ENCODE measurements at places on chromosomes 12 and 14.

- no peak for DNase-seq
These were observed 113.2 kb upstream of the MED13L start for GRCh38 chr12:116390401-116391335.

GRCh38 chr14:87994974-87995373 lies 2.0 kb upstream of the GALC start:
- DNase-seq: no peak

DNA sequence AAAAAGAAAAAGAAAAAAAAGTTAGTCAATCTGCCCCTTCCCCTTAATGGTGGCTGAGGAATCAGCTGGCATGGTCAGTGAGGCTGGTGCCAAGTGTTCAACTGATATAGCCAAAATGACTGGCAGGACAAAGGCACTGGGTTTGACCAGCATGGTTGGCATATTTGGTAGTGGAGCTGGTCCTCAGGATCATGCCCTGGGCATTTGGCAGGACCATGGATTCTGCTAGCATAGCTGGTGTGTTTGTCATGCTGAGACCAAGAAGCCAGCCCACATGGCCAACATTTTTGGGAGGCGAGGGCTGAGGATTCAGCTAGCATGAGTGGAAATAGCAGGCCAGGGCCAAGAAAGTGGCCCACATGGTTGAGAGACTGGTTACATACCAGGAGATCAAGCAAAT lies 136.5 kb downstream of the FBXL14 start:
- DNase-seq: no peak

DNA sequence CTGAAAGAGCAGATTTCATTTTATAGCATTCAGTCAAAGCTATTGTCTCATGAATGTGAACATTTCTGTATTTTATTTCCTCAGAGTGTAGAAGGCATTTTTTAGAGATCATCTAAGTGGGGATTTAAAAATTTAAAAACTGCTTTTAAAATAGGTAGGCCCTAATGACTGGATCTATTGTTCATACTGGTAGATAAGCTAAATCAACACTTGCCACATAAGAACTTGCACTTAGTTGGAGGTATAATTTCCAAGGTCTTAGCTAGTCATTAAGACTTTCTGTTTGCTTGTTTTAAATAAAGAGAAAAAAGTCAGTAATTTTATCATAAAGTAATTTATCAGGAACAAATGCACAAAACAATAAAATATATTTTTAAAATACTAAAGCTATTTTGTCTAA lies 75.2 kb upstream of the LMO3 start:
- no peak for DNase-seq

- no peak for DNase-seq
These were observed 12.6 kb downstream of the C12orf43 start for GRCh38 chr12:121003650-121004049.

- DNase-seq: no peak
These were observed 89.7 kb upstream of the MYL2 start for GRCh38 chr12:111010061-111010460.

DNA sequence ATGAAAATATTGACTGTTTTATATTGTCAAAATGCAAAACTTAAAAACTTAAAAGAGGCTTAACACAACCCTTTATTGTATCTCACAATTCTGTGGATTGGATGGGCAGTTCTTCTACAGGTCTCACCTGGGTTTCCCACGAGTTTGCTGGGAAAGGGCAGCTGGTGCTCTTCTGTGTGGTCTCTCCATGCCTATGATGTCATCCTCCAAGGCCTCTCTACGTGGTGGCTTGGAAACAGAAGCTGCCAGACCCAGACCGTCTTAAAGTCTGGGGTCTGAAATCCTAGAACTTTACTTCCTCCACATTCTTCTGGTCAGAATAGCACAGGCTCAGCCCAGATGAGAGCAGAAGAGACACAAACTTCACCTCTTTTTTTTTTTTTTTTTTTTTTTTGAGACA lies 36.5 kb upstream of the KICS2 start:
- DNase-seq: no peak

GRCh38 chr14:47346849-47347248 lies 328.6 kb downstream of the MDGA2 start:
- no peak for DNase-seq

- DNase-seq: no peak
These were observed 5.6 kb downstream of the NECAP1 start for GRCh38 chr12:8087666-8088065.

GRCh38 chr12:112606611-112607365 lies 184.8 kb upstream of the RPH3A start:
- no peak for DNase-seq

- DNase-seq: peak; percentile 25
These were observed 514.2 kb downstream of the VRK1 start for GRCh38 chr14:97311411-97311810.
